SK-N-MC (cell line): ENCODE measurements at places on chromosomes 12 and 14.

DNA sequence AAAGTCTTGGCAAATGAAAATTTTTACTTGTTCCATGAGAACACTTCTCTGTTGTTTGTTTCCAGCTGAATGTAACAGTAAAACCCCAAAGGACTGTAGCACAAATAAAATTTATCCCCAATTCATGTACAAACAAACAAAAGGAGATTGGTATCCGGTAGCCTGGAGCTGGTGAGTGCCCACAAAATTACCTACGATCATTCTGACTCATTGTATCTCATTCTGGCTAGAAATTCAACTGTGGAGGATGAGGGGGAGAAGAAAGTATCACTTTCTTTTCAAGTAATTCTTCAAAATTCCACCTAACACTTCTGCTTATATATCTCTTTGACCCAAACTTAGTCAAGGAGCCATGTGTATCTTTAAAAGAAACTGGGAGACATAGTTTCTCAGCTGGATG is 268.5 kb downstream of the ALG10B start:
- DNase-seq: no peak

DNA sequence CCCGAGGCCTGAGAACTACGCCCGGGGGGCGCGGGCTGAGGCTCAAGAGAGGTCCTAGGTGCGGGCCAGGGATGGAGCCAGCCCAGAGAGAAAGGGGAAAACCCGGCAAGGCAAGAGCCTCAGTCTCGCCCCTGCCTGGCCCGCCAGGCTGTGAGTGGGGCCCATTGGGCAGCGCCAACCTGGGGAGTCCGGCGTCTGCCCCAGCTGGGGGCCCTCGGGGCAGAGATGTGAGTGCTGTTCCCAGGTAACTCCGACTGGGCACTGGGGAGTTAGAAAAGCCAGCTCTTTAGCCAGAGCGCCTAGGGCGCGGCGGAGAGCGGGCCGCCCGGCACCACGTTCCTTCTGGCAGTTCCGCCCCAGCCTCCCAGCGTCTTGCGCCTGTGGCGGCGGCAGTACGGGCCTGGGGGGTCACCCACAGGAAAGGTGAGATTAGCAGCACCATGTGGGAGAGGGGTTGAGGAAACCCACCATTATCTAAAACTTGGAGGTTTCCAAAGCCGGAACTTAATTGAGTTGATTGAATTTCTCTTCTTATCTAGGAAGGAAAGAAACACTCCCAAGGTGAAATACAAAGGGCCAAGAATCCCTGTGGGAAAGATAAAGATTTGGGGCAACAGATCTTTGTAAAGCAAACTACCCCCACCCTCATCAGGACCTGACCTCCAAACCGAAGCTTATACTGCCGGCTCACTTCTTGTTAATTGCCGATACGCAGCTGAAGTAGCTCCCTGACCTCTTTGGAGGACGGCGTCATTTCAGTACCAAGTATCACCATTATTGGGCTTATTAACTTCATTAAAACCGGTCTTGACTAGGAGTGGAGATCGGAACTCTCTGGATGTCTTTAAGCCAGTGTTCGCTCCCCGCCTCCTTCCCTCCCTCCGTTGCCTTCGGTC is 11.6 kb downstream of the OTX2 start:
- no peak for DNase-seq

- DNase-seq: no peak
Measured at GRCh38 chr12:65853489-65854157, 29.3 kb downstream of the HMGA2 start.

DNA sequence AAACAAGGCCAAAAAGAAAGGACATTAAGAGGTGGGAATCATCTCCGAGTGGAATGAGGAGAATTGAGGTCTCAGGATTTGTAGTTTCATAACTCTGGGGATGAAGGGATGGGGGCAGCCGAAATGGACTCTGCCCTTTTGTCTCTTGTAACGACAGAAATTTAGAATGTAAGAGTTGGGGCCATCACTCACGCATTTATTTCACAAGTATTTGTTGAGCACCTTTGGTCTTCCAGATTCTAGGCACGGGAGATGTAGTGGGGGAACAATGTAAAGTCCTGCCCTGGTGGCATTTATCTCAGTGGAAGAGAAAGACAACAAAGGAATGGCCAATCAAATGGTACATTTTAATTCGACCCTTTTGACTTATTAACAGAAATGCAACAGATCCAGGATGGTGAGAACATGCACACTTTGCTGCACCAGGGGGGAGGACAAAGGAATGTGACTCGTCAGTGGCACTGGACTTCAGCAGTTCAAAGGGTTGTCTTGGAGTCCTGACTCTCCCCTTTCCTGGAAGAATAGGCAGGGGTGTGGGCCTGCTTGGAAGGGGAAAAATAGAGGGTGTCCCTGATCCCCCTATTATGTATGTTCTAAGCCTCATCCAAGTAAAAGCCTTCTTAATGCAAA is 102.0 kb downstream of the TMEM30B start:
- DNase-seq: no peak

GRCh38 chr14:89000007-89000942 is 175.8 kb downstream of the TTC8 start:
- DNase-seq: no peak

DNA sequence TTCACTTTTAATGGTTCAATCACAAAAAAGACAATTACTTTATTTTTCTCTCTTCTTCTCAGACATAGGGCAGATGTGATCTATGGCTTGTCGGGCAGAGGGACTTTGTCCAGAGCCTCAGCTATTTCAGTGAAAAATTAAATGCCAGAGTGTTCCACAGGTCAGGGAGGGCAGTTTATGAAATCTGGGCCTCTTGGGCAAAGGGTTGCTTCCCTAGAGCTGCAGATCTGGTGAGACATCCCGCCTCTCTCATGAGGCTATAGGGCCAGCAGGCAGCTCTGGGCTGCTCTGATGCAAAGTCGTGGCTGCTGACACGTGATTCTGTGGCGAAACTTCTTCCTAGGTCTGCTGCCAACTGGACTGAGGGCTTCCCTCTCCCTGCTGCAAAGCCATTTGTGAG is 6.0 kb downstream of the CLMN start:
- no peak for DNase-seq

DNA sequence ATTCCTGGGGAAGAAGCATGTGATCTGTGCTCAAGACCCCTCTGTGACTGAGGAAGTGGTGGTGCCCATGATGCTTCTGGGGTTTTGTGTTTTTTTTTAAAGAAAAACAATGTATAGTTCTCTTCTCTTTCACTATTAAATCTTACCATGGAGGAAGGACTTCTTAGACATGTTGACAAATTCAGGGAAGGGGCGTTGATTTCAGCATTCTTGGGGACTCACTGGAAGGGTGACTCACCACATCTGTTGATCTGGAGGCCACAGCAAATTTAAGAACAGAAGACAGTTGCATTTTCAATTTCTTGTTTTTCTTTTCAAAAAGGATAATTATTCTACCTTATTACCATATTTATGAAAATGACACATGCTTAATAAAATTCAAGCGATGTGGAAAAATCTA is 152.9 kb upstream of the RTL1 start:
- no peak for DNase-seq

DNA sequence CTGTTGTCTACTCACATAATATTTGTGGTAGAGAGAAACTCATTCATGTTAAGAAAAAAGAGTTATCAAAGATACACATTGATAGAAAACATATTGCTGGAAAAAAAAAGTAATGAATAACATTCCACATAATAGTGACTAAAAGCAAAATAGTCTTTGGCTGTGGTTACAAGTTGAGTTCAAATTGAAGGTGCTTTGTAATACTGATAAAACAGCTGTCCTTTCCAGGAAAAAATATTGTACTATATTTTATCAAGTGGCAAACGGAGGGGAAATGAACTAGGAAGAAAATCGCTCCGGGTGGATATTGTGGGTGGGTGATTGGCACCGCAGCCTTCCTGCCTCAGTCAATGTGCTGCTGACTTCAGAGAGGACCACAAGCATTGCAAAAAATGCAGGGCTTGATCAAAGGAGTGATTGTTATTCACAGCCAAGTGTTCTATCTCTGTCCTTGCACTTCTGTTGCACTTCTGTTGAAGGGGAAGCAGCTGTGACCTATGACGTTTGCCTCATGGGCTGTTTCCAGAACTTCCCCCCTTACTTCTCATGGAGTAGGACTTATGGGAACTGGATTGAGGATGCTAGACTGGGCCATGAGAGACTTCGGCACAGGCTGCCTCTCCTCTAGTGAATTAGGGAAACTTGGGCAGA is 114.4 kb downstream of the VRK1 start:
- no peak for DNase-seq

DNA sequence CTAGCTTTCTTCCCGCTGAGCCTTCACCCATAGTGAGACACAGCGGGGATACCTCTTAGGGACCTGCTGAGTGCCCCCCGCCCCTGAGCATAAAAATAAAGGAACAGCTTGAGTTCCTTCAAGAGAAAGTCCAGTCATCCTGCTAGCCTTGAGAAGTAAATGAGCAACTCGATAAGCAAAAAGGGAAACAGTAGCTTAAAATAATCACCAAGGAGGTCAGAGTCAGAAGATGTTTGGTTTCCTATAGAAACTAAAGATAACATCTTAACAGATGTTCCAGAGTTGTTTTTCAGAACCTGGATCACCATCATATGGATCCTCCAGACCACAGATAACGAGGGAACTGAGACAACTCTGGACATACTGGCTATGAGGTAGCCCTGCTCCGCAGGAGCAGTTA is 94.0 kb downstream of the BCAT1 start:
- no peak for DNase-seq

GRCh38 chr12:66025477-66025876 is 105.1 kb downstream of the LLPH start:
- no peak for DNase-seq

GRCh38 chr12:128755566-128755965 is 68.2 kb downstream of the SLC15A4 start:
- DNase-seq: no peak

- DNase-seq: no peak
Measured at GRCh38 chr14:67464377-67464776, 24.1 kb downstream of the TMEM229B start.

DNA sequence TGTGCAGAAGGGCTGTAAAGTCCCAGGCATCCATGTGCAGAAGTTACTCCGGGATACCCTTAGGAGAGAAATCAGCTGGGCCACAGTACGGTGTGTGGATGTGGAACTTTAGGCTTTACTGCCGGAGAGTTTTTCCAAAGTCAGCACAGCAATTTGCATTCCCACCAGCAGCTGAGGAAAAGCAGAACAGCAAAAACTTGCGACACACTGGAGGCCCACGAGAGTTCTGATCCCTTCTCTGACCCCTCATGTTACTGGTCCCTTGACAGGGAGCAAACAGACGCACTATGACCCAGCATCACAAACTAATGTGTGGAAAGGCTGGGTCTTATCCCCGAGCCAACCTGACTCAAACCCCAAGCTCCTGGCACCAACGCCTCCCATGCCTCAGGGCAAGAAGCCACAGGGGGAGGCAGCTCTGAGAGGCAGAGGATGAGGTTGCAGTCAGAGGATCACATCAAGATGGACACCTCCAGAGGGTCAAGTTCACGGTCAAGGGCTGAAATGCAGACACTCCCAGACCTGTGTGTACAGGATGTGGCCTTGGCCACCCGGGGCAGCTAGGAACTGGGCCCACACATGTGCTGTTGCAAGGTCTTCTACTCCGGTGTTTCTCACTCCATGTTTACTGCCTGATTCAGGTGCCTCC is 38.6 kb downstream of the CCDC88C start:
- no peak for DNase-seq

- DNase-seq: no peak
Measured at GRCh38 chr12:30794591-30795409, 40.0 kb upstream of the CAPRIN2 start.

DNA sequence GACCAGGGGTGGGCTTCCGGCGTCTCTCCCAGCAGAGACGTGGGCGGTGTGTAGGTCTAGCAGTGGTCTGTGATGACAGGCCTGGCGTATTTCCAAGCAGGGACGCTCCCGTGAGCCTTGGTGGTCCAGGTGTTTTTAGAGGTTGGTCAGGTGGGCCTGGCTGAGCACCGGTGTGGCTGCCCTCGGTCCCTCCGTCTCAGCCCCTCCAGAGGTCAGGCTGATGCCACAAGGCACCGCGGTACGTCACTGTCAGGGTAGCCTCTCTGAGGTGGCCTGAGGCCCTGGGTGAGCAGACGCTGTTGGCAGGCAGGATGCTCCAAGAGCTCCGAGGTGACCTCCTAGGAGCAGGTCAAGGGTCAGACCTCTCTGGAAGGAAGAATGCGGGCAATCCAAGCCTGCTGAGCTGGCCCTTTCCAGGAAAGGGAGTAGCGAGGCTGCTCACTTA is 13.6 kb downstream of the MTA1 start:
- DNase-seq: no peak

GRCh38 chr12:53463802-53464560 is 12.1 kb downstream of the PCBP2 start:
- no peak for DNase-seq

- DNase-seq: no peak
Measured at GRCh38 chr12:65508276-65509035, 230.0 kb downstream of the MSRB3 start.

DNA sequence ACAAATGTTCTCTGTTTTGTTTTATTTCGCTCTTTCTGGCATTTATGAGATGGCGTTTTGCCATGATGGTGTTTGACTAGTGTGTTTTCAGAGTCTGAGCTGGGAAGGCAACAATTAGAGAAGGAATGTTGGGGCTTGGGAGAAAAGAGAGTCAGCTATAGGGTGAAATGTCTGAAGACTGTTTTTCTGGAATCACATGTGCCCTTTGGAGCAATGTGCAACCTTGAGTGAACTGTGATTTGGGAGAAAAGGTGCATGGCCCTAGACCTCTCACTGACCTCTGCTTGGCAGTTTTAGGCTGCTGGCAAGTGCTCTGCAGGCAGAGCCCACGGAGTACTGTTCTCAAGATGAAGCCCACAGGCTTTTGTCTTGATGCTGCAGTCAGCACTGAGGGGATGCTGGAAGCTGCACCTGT is 379.9 kb upstream of the PDE3A start:
- no peak for DNase-seq

- DNase-seq: no peak
Measured at GRCh38 chr12:115811929-115812328, 465.6 kb downstream of the MED13L start.

- DNase-seq: no peak
Measured at GRCh38 chr12:800401-800800, 48.0 kb downstream of the WNK1 start.

DNA sequence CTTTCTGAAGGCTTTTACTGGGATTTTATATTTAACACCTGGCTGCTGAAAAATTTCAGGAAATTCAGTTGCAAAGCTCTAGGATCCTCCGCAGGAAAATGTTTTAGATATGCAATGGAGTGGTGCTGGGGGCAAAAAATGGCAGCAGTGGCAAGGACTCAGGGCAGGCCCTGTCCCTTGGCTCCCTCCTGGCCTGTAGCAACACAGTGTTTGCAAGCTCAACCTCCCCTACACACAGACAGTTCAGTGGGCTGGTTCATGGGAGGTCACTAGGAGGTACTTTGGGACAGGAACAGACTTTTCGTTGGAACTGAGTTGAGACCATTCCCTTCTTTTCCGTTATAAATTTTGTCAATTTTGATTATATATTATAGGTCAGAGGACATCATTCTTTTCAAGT is 270.4 kb downstream of the ADAMTS20 start:
- DNase-seq: no peak

- no peak for DNase-seq
Measured at GRCh38 chr12:51860986-51861385, 12.5 kb upstream of the FIGNL2 start.

GRCh38 chr14:95097385-95097784 is 59.9 kb downstream of the DICER1 start:
- no peak for DNase-seq
